ENCODE measurements at places on chromosomes 4 and X.

DNA sequence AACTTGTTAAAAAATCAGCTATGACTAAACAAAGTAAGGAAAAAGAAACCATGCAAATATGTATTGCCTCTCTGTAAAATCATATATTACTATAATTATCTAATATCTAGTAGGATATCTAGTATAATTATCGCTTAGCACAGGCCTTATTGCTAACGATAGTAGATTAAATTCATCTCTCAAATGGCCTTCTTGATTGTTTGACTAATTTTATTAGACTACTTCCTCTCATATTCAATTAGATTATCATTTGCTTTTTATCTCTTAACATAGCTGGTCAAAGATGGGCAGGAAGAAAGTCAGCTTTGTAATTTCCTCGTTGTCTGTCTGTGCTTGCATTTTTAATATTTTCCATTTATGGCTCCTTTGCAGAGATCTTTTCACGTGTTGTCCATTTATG is 21.9 kb upstream of the HPGDS start:
- DNase-seq, result no peak

DNA sequence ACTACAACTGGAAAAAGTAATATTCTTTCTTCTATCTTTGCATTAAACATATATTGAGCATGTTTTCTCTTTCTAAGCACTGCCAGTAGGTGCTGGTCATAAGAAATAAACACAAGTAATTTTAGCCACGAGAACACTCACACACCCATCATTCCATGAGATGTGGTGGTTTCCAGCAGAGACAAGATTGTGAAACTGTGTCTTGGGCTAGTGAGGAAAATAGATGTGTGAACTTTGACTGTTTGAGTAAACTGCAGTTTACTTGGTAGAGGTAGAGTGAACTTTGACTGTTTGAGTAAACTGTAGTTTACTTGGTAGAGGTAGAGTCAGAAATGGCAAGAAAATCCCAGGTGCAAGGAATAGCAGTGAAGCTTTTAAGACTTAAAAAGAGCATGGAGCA is 300.9 kb upstream of the HS3ST1 start:
- DNase-seq, result no peak

DNA sequence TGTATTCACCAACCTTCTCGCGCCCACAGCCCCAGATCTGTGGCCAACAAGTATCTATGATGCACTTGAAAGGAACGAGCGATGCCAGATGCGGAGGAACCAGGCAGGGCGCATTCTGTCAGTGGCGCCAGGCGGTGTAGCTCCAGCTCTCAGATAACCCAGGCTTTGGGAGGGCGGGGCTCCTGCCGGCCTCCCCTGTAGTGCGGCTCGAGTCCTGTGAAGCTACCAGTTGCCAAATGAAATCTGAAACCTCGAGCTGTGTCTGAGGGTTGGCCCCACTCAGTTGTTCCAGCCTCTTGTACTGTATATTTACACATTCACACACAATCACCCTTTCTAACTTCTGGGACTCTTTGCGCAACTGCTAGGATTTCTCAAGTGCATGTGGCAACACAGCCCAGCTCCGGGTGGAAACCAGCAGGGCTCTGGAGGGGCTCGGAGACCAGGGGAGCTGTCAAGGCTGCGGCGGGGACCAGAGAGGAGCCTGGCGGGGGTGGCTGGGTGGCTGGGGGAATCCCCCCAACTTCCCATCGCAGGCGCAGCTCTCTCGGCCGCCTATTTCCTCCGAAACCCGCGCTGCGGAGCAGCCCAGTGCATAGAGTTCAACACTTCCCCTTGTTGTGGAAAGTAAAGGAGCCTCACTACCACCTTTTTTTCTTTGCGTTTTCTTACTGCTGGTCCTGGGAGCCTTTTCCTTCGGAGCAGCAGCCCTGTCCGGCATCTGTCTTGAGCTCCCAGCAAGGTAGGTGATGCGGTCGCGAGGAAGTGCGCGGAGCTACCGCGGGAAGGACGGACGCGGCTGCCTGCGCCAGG is at the start of gene ARHGAP24:
Gene ARHGAP24 (plus strand): TSS at position 333 of the 813 bp plus-strand sequence.
- peak; percentile 76 for DNase-seq

DNA sequence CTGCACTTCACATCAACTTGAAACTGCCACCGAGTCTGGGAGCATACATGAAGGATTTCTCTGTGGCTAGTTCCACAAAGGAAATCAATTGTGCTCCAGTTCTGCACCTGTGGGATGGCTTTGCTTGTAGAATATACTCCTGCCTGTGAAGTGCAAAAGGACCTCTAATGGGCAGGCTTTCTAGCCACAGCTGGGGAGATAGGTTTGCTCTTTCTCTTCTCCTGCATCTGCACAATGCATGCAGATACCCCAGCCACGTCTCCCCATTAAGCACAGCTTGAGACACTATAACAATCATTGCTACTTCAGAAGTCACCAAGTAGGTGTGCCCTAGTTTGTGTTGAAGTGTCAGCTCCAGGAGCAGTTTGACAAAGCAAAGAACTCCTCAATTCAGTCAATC is 364.6 kb downstream of the ZIC3 start:
- DNase-seq, result no peak

DNA sequence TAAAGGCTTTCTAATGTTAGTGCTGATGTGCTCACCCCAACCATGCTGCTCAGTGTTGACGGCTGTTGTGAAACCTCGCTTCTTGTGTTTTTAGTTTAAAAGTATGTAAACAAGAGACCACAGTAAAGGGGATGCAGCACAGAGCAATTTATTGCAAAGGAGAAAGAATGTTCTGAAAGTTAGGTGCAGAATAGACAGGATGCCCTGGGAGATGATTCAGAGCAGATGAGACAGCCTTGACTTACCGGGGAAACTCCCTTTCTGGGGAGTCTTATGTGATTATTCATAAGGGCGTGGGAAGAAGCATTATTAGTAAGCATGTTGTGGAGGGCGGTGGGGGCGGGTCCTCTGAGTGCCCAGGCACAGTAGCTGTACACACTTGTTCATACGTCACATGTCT is 47.7 kb downstream of the EVC start:
- DNase-seq, result no peak

GRCh38 chrX:43940816-43941474 is 32.2 kb downstream of the NDP start:
- no peak for DNase-seq

Data from CD4-positive, alpha-beta T cell treated with Interleukin-4 for 1 hour (primary cell).